Suppressor macrophage (primary cell): ENCODE measurements at places on chromosomes 12 and 14.

DNA sequence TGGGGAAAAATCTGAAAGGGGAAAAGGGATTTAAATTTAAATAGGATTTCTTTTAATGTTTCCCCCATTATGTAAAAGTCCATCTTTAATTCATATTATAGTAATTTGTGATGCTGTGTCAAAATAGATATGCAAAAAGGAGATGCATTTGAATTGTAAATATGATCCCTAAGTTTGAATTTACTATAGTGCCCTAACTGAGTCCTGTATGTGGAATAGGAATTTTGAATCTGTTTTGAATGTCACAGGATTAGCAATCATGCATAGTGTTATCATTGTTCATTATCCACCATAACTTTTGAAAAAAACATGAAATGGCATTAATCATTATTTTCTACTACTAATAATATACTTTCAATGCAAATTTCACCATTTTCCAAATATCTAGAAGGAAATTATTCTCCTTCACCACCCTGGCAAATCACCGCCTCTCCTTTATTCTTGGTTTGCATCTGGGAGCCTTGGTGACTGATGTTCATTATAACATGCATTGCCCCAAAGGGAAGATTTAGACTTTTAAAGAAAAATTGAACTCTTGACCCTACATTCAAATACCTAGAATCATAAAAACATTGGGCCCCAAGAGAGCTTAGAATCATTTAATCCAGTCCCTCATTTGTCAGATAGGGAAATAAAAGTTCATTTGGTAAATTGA, 341.5 kb upstream of the TMPO start:
- DNase-seq, result no peak

DNA sequence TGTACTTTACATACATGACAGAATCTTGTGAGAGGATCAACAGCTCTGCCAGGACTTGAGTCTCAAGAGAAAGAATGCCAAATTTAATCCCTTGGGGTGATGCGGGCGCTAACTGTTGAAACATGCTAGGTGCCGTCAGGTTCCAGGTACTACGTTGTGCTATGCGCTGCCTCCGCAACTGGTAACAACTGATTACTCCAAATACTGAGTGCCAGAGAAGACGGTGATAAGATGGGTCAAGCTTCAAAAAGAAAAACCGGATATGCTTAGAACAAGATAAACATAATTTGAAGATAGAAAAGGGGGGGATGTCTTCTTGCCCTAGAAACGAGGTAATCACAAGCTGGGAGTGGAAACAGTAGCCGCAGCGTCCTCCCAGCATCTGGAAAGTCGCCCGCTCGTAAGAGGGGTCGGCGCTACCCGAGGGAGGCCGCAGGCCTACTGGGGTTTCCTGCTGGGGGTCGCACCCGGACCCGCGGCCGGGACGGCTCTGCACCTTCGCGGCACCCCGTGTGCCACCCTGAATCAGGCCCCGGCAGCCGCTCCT, 678 bp downstream of the ZBTB25 start:
- no peak for DNase-seq

DNA sequence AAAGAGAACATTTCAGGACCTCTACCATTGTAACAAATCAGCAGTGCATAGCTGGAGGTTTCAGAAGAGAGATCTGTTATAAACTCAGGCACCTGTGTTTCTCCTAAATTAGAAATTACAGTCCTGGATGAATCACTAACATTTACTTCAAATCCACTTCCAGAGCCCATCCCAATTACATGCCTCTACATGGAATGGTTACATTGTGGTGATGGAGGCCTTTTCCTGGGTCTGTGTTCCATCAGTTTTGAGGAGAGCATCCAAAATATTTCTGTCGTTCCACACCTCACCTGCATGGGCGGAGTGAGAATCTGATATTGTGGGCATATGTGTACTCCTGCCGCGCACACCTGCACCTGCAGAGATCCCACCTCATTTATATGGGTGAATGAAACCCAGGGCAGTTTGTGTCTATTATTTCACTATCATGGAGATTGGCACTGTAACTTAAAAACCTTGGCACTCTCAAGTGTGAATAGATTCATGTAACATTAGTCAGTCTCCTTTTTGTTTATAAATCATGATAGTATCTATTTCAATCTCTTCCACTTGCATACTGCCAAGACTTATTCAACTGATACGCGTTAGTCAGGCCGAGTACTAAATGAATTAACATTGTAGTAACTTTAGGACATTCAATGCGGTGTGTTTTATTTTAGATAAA, 215.1 kb upstream of the FAR2 start:
- no peak for DNase-seq

DNA sequence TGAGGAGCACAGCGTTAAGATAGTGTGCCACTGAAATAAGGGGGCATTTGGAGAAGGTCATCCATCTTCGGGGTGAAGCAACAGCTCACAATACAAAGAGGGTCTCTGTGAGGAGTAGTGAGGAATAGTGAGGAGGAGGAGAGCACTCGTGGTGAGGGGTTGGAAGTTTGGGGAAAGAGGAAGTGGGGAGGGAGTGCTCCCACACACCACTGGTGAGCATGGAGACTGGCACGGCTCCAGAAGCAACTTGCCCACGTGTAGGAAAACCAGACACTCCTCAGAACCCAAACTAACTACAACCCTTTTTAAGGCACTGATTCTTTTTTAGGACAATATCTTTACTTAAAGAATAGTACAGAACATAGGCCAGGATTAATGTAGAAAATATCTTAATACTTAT, 48.9 kb downstream of the GALNT8 start:
- DNase-seq, result peak; percentile 28

GRCh38 chr12:78864870-78865463, 393 bp downstream of the SYT1 start:
- no peak for DNase-seq

DNA sequence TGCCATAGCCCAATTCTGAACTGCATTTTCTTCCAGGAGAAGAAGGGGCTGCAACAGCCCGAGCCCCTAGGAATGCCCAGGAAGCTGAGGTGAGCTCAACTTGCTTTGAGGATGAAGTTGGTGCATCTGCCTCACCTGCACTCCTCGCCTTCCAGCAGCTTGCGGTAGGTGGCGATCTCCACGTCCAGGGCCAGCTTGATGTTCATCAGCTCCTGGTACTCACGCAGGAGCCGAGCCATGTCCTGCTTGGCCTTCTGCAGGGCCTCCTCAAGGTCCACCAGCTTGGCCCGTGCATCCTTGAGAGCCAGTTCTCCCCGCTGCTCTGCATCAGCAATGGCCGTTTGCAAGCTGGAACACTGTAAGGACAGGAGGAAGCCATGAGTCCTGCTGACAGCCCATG, 6.0 kb downstream of the KRT75 start:
- DNase-seq, result no peak

GRCh38 chr12:92879698-92880322, 49.3 kb downstream of the EEA1 start:
- DNase-seq, result no peak

DNA sequence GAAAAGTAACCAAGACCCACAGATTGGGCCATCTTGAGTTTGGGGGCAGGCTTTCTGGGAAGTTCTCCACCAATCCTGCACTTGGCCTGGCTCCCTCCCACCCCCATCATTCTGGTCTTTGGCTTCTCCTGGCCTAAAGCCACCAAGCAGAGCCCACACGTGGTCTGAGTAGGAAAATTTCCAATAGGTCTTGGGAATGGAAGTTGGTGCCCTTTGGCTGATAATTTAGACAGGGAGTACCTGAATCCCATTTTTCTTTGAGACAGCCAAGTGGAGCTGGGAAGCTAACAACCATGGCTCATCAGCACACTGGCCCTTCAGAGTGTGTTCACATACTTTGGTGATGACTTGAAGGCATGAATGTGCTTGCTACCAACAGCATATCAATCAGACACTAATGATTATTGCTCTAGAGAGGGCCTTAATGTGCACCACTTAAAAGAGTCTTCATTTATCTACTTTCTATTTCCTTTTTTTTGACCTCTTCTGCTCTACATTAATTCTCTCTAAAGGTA, 156.0 kb downstream of the EGLN3 start:
- DNase-seq, result no peak
